ENCODE measurements at places on chromosomes 13 and 19. TPM values are rescaled to one million over a fixed set of nuclear protein-coding genes. Genes with fewer than 3 reads are reported as not detected.

The EXOC3L2 gene
- 4.8 TPM for total RNA-seq

The KIR2DL1 gene
- not detected for total RNA-seq

The ANGPTL8 gene
- total RNA-seq = 4.5 TPM

DNA sequence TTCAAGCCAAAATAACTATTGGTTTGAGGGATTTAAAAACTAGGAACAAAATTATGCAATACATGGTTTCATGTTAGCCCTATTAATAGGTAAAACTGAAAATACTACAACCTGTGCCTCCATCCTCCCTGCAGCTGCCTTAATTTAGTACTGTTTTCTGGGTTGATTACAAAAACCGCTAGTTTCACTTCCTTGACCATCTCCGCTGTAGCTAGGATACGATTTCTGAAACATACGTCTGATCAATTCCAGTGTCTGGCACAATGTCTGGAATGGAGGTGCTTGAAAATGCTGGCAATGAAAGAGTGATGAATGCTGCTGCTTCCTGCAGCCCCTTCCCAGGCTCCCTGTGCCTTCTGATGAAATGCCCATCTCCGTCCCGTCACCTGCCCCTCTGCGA is 273.5 kb downstream of the SHISA2 start:
- DNase-seq = no peak

GRCh38 chr13:49020940-49021553 is 45.3 kb downstream of the FNDC3A start:
- no peak for DNase-seq

GRCh38 chr19:1285737-1286360 is at the start of gene EFNA2:
Gene EFNA2 (plus strand): TSS chr19:1285873. CDS start chr19:1286169, 296 bp downstream.
- DNase-seq = no peak

- DNase-seq = no peak
These were observed 10.8 kb downstream of the PRR36 start for GRCh38 chr19:7863157-7863970.

DNA sequence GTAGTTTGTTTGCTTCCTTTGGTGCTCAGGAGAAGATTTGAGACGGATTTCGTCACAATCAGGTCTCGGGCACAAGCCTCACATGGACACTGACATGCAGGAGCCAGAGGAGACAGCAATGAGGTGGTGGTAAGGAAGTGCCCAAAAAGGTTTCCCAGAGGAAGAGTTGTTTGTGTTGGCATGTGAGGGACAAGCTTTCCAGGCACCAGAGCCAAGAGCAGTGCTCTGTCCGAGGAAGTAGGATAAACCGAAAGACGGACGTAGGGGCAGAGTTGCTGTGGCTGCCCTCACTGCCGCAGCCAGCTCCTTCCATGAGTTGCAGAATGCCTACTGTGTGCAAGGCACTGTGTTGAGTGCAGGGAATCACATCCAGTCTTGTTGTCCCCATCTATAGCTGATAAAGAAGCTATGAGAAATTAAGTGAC is 27.7 kb downstream of the SAE1 start:
- DNase-seq = no peak

- DNase-seq = no peak
These were observed 47.9 kb downstream of the CERS4 start for GRCh38 chr19:8257052-8257443.

DNA sequence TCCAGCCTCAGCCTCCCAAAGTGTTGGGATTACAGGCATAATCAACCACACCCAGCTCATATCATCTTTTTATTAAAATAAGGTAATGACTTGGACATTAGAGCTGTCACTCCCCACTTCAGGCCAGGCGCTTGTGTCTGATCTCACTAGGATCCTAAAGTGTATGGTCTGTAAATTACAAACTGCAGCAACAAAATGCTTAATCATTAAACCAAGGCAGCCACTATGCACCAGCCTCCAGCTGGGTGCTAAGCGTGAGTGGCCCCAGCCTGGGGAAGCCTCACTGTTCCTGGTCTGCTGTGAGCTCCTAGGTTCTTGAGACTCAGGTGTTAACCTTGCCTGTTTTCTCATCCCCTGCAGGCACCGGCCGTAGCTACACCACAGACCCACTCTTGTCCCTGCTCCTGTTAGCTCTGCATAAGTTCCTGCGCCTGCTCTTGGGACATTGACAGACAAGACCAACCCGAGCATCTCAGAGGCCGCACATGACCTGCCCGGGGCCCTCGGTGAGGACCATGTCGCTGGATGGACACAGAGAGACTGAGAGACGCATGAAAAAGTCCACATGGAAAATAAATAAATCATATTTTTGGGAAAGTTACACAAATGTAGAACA is 37.8 kb downstream of the VSTM2B start:
- DNase-seq = peak; percentile 53

- peak; percentile 72 for DNase-seq
These were observed 14.0 kb downstream of the AKAP8L start for GRCh38 chr19:15404780-15405211.

- DNase-seq = no peak
These were observed 25.0 kb upstream of the FXYD3 start for GRCh38 chr19:35090506-35091214.
